ENCODE measurements at places on chromosomes 1 and 21.
A peak's percentile ranks its signal among the peaks of the same experiment; 100 is the strongest.

DNA sequence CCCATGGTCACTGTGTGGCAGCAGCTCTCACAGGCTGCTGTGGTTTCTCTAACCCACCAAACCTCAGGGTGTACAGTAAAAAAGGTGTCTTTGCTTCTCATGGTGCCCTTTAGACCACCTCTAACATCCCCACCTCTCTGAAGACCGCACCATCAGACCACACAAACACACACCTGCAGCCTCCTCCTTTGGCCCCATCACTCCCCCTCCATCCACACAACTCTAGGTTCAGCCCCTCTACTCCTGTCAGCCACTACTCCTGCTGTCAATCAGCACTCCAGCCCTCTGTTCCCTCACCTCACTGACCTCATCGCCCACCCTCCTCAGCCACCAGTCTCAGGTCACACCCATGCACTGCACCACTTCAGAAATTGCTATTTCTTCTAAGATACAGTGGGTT, 7.5 kb downstream of the ZNF692 start:
- no peak for DNase-seq

GRCh38 chr1:15620902-15621682, 3.8 kb downstream of the DDI2 start:
- no peak for DNase-seq

GRCh38 chr1:195306281-195306680, 1302.0 kb downstream of the KCNT2 start:
- no peak for DNase-seq

- no peak for DNase-seq
Observed at GRCh38 chr1:99595441-99595840, 50.5 kb upstream of the PALMD start.

DNA sequence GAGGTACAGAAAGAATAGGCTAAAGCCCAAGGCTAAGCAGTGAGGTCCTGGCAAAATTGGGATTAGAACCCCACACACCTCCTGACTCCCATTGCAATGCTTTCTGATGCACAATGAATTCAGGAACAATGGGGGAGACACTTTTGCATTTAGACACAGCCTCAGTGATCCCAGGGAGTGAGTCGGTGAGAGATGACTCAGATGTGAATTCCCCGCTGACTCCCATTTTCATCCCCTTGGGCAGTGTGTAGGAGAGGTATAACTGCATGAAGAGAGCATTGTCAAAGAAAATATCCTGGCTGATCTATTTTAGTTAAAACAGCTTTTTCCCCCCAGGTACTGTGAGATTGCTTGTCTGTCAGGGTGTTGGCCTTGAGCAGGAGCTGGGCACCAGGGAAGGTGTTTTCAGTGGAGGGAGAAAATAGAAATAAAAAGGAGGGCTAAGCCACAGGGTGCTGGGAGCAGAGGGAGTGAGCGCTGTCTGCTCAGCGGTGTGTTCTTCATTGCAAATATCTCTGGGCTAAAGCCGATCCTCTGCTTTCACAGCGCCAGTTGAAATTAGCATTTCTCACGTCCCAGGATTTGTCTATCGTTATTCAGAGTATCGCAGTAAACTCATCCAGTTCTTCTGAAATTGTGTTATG, 247.7 kb upstream of the PTBP2 start:
- DNase-seq: no peak

DNA sequence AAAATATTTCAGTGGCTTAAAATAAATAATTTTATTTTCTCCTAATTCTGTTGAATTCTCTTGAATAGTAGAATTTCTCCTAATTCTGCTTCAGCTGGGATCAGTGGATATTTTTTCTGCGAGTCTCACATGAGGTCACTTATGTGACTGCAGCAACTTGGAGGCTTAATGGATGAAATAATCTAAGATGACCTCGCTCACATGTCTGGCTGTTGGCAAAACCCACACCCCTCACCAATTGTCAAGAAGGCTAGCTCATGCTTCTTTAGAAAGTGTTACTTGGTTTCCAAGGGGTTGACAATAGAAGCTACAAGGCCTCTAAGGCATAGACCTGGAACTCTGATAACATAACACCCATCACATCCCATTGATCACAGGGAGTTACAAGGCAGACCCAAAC, 156.9 kb upstream of the DPYD start:
- no peak for DNase-seq

GRCh38 chr1:163050496-163050895, 18.7 kb upstream of the RGS4 start:
- DNase-seq: no peak

GRCh38 chr1:151991663-151992302, 1.9 kb downstream of the S100A10 start:
- no peak for DNase-seq

DNA sequence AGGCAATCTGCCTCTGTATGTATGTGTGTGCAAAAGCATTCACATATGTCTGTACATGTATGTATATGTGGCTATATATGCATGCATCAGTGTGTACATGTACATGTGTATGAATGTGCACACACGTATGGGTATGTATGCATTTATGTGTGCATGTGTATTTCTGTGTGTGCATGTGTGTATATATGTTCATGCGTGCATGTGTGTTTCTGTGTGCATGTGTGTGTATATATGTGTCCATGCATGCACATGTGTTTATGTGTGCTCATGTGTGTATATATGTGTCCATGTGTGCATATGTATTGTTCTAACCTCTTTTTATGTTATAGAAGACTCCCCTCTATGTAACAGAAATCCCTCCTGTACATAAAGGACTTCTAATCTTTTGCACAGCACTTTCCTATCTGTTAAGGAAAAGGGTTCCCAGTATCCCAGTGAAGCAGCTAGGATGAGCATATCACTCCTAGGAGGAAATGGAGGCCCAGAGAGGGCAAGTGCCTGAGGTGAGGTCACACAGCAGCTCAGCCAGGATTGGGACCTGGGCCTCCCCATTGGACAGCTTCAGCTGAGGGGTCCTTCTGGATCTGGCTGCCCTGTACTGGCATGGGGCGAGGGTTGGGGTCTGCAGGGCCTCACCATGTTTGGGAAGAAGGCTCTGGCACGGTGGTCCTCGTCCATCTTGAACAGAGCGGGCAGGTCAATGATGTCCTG, 15.8 kb upstream of the SDHB start:
- no peak for DNase-seq

DNA sequence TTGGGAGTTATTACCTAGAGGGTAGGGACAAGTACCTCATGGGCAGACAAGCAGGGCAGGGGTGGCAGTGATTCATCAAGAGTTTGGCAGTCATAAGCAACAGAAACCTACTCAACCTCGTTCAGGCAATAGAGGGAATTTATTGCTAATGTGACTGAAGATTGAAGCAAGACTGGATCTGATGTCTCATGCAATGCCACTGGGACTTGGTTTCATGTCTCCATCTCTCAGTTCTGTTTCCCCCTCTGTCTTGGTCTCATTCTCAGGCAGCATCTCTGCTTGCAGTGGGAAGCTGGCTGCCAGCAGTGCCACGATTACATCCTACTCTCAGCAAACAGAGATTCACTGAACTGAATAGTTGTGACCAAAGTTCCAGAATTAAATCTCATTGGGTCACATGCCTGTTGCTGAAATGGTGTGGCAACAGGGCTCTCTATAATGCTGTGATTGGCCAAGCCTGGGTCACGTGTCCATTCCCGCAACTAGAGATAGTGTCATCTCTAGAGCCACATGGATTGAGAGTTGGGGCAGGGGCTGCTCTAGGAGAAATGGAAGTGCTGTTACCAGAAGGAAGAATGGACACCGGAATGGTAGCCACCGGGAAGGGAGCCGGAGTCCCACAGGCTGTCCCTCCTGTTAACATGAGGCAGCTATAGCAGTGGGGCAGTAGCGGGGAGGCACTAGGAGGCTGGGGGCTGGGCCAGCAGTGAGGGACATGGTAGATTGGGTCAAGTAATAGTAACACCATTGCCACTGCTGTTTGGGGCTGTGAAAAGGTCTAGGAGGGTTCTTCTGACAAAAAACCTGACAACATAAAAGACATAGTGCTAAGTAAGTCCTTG, 3.9 kb upstream of the CDC42 start:
- peak; percentile 21 for DNase-seq

DNA sequence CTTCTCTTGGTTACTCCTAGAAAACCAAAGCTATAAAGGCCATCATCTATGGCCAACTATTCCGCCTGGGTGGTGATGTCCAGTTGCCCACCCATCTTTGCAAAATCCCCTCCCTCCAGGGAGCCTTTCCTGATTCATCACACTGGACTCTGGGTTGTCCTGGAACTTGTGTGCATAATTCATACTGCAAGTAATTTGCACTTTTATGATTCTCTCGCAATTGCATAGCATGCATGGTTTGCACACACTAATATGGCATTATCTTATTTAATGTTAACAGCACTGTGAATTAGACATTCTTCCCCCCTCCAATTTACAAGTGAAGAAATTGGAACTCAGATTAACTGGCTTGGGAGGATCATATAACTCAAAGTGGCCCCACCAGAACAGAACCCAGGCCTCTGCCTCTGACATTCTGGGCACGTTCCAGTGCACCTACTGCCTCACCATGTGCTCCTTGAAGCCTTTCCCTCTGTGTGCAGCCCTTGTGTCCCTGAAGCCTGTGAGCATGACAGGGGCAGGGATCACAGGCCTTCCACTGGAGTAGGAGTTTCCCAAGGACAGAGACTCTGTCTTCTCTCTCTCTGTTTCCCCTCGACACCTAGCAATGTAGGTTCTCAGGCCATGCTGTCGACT, 98.9 kb upstream of the IPO9 start:
- no peak for DNase-seq

DNA sequence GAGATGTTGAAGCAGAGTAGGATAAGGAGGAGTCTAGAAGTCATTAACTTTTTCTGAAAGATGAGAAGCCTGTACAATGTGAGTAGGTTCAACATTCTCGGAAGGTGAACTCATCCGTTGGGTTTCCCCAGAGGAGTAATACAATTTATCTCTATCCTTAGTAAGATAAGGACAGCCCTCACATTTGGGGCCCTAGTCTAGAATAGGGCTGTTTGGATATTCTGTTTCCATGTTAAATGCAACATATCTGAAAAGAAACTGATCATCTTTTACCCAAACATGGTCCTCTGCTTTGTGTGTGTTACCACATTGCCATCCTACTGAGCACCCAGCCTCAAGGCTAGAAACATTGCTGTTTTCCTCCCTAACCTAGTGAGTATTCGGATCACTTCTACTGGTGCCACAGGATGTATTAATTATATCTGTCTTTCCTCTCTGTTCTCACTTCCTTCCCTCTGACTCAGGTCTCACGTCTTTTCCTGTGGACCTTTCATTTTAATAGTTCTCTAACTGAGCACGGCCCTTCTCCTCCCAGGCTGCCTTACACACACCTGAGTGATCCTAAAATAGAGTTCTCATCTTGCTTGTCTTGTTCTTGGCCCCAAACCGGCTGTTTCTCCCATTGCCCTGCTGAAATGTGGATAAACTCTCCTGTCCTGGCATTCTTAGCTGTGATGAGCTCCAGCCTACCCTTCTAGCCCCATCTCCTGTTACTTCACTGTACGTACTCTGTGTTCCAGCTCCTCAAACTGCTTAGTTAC, 91.7 kb downstream of the CDC14A start:
- no peak for DNase-seq
